ENCODE measurements at places on chromosomes 3 and 15.

GRCh38 chr3:171874251-171874681 lies 31.1 kb downstream of the TMEM212 start:
- DNase-seq, result no peak

DNA sequence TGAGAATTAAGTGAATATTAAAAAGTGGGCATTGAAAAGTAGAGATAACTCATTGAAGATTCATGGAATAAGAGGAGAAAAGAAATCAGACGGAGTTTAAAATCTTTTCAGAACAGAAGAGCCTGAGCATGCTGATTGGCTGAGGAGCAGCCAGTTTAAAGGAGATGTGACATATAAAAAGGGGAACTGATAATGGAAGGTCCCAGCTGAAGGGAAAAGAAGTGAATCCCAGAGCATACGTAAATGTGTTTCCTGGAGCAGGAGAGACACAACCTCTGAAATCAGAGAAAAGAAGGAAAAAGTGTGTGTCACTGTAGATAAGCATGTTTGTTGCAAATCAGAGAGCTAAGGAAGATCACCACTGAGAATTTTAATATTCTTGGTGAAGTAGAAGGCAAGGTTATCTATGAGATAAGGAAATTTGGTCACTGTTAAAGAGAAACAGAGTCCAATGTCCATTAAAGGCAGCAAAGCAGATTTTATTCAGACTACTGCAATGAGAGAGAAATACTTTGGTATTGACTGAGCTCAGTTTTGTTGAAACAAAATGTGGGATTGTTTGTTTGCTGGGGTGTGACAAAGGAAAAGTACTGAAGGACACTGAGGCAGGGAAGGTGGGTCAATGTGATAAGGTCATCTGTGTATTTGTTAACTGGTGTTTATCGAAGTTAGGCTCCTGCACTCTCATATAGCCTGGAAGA lies 84.6 kb upstream of the WDR72 start:
- DNase-seq, result no peak

GRCh38 chr3:152508705-152509104 lies 240.0 kb downstream of the MBNL1 start:
- DNase-seq, result no peak

DNA sequence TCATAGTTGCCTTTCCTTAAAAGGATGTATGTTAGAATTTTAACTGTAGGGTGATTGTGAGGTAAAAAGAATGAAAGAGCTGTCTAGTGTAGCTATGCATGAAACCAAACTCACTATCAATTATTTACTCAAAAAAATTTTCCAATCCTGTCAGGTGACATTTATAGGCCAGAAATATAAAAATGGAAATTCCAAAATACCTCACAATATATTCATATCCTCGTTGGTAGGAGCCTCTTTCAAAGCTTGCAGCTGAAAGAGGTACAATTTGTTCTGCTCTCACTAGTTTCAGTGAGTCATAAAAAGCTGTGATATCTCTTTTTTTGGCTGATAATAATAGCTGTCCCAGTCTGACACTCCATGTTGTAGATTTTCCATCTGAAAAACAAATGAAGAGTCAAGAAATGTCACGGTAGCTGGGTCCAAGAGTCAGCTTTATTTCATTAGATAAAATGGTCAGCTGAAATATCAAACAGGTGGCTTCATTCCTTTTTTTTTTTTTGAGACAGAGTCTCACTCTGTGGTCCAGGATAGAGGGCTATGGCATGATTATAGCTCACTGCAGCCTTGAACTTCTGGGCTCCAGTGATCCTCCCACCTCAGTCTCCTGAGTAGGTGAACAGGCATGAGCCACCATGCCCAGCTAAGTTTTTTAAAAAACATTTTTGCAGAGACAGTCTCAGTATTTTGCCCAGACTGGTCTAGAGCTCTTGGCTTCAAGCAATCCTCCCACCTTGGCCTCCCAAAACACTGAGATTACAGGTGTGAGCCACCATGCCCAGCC lies 50.8 kb upstream of the XRN1 start:
- no peak for DNase-seq

DNA sequence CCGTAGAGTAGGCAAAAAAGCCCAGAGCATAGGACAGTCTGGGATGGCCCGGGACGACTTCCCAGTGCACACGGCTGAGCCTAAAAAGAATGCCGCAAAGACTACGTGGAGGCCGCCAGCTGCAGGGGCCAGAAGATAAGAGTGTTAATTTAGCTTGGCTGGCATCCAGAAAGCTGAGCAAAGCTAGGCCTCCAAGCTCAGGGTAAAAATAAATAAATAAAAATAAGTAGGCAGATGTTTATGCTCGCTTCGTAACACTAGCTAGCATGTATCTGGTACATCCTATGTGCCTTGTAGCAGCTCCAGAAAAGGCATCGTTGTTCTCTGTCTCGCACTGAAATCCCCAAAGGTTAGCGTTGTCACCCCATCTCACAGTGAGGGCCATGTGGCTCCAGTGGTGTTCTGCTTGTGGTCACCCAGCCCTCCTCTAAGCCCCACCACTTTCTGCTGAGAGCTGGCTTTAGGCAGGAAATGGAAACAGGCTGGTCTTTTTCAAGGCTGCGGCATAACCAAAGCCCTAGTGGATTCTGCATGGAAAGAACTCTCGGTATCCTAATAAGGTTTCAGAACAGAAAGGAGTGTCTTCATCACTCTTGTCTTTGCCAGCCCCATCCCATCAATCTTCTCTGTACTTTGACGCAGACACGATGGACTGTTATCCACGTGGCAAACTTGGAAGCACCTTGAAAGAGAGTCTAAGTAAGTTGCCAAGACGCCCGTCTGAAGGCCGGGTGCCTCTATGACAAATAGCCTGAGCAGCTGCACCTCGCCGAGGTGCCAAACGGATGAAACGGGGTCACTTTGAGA lies 58.1 kb upstream of the MEF2A start:
- DNase-seq, result no peak

- DNase-seq, result no peak
Observed at GRCh38 chr15:54518156-54518882, 540.1 kb downstream of the UNC13C start.

All from stimulated activated CD8-positive, alpha-beta memory T cell treated with anti-CD3 and anti-CD28 coated beads, Interleukin-4, amount 100 ng/mL, for 1 hour (primary cell).